ENCODE measurements at places on chromosomes 7 and 10. TPM values are rescaled to one million over a fixed set of nuclear protein-coding genes. Genes with fewer than 3 reads are reported as not detected.

GRCh38 chr10:110577056-110577455 lies 9.6 kb downstream of the SMC3 start:
- H3K4me3 ChIP-seq = no peak overlapping the region
- no peaks in the 10 kb centered on the region for H3K27me3 ChIP-seq
- DNase-seq = no peak
- no peak overlapping the region for H3K27ac ChIP-seq

The DNAJC12 gene
- total RNA-seq = not detected

The PDE6C gene
- not detected for total RNA-seq

The HOXA1 gene
- 0.66 TPM for total RNA-seq

- no peak for DNase-seq
- H3K27ac ChIP-seq = no peak overlapping the region
- H3K27me3 ChIP-seq = peaks cover 32% of the 10 kb centered on the region
- no peak overlapping the region for H3K4me3 ChIP-seq
These were observed 100.3 kb downstream of the PAXIP1 start for GRCh38 chr7:154902600-154903082.

DNA sequence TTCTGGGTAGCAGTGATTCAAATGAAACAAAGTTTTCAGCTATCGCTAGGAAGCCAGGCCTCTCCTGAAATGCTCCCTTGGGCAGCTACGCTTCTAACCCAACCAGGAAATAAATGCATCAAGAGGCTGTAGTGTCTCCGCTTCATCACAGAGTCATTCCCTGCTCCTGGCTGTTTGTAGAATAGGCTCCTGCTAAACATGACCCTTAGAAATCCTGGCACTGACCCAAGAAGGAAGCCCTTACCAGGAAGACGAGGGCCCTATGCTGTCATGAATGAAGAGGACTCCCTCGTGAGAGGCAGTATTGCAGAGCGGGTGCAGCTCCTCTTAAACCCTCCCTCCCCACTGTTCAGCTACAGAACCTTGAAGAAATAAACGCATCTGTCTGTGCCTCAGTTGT lies 48.3 kb downstream of the NOD1 start:
- H3K36me3 ChIP-seq = peaks cover 5% of the 10 kb centered on the region
- no peak overlapping the region for H3K4me3 ChIP-seq
- H3K27me3 ChIP-seq = no peaks in the 10 kb centered on the region
- no peak for DNase-seq
- H3K27ac ChIP-seq = no peak overlapping the region
- H3K4me1 ChIP-seq = no peaks in the 10 kb centered on the region

DNA sequence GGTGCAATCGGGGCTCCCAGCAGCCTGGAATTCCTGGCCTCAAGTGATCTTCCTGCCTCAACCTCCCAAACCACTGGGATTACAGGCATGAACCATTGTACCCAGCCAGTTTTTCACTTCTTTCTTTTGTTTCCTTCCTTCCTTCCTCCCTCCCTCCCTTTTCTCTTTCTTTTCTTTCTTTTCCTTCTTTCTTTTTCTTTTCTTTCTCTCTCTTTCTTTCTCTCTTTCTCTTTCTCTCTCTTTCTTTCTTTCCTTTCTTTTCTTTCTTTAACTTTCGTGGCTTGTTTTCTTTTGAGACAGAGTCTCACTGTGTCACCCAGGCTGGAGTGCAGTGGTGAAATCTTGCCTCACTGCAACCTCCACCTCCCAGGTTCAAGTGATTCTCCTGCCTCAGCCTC lies 12.3 kb downstream of the ORAI2 start:
- H3K4me1 ChIP-seq = peaks cover 3% of the 10 kb centered on the region
- H3K4me3 ChIP-seq = no peak overlapping the region
- DNase-seq = no peak
- no peak overlapping the region for H3K27ac ChIP-seq
- peaks cover 11% of the 10 kb centered on the region for H3K36me3 ChIP-seq
- H3K27me3 ChIP-seq = no peaks in the 10 kb centered on the region

Data from T-cell (primary cell).